ENCODE measurements at places on chromosomes 2 and 18. TPM values are rescaled to one million over a fixed set of nuclear protein-coding genes. Genes with fewer than 3 reads are reported as not detected.

KYNU gene
- 2.3 TPM for total RNA-seq

HTR2B gene
- total RNA-seq = 0.12 TPM

CYRIA gene
- 2.4 TPM for total RNA-seq

ALK gene
- total RNA-seq = 0.25 TPM

ANKRD62 gene
- total RNA-seq = 0.73 TPM

FTCDNL1 gene
- total RNA-seq = 1.4 TPM

DNA sequence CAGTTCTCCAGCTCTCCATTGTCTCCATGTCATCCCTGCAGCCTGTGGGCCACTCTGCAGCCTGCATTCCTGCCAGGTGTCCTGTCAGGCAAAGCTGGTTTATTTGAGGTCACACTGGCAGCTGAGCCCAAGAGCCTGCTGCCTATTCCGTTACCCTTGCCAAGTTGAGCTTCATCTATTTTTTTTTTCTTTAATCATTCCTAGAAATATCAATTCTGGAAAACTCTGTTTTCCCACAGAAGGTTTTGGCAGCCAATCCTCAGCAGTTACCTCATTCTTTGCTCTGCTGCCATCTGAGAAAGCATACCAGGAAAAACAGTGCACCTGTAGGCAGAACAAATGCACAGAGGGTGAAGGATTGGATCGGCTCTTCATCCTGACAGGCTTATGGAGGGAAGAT is 411.0 kb upstream of the ACVR2A start:
- DNase-seq = no peak

- DNase-seq = peak; percentile 35
Measured at GRCh38 chr2:38740851-38741731, 10.1 kb downstream of the SRSF7 start.

- DNase-seq = no peak
Measured at GRCh38 chr2:41736105-41736567, 311.7 kb upstream of the PKDCC start.

GRCh38 chr18:62289047-62289446 is 36.1 kb upstream of the TNFRSF11A start:
- DNase-seq = no peak

- no peak for DNase-seq
Measured at GRCh38 chr2:55099878-55100820, 49.9 kb upstream of the RTN4 start.

DNA sequence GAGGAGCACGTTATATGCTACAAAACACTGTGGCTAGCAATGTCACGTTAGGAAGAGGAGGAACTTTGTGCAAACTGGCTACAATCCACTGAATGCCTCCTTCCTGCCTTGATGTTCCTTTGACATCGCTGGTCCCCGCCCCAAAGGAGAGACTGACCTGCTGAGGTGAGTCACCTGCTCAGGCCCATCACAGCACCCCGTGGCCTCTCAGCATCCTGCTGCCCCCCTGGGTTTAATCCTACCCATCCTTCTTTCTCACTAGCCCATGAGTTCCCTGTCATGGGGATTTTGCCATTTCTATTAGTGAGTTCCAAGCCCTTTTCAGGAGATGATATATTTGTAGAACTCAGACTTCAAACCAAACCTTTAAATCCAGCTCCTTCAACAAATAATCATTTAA is 16.2 kb downstream of the DLGAP1 start:
- DNase-seq = no peak

GRCh38 chr18:59143441-59143840 is 3.8 kb downstream of the SEC11C start:
- no peak for DNase-seq

- no peak for DNase-seq
Measured at GRCh38 chr18:2515908-2516625, 55.2 kb downstream of the METTL4 start.

- DNase-seq = no peak
Measured at GRCh38 chr2:224173210-224173609, 134.1 kb upstream of the SERPINE2 start.

All from left colon (tissue), 2 donors.